COR-L47 (cell line): ENCODE measurements at places on chromosomes 4 and X.

DNA sequence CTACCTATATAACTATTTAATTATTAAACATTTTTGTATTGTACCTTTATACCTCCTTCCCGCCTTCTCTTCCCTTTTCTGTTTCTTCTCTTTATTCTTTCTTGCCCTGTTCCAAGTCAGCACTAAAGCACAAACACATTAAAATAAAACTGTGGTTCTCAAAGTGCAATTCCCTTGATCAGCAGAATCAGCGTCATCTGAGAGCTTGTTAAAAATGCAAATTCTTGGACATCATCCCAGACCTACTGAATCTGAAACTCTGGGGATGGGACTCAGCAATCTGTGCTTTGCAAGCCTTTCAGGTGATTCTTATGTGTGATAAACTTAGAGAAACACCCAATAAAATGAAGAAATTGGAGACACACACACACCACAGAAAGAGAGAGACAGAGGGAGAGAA is 178.4 kb upstream of the BMP3 start:
- no peak for DNase-seq

DNA sequence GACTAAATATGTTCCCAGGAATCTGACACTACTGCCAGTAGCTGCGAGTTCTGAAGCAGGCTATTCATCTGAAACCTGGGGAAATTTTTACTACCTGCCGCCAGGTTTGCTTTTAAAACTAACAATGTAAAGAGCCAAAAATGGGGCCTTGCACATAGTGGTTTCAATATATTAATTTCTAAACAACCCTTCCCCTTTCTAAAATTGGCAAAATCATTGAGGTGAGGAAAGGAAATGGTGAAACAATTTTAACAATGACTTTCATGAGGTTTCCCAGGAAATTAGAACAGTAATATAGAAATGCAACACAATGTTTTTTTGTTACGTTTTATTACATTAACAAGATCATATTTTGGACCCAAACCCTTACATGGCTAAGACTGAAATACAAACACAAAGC is 21.3 kb downstream of the FANCB start:
- DNase-seq: no peak

- DNase-seq: no peak
These were observed 72.1 kb upstream of the DOCK11 start for GRCh38 chrX:118423558-118423957.

DNA sequence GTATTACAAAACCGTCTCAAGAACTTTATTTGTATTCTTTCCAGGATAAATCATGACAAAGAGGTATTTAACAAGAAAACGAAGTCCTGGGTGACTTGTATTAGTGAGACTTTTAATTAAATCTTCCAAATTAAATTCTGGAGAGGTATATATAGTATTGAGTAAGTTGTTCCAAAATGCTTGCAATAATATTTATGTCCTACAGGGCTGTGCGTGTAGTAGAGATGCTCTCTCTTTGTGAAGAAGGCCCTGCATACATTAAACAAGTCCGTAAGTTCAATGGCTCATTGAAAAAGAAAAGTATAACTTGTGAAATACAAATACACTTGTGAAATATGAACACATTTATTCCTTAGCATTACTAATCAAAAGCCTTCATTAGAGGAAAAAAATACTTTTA is 211.4 kb downstream of the ARHGAP24 start:
- DNase-seq: no peak

- DNase-seq: no peak
These were observed 57.0 kb upstream of the GRPEL1 start for GRCh38 chr4:7124689-7125442.

DNA sequence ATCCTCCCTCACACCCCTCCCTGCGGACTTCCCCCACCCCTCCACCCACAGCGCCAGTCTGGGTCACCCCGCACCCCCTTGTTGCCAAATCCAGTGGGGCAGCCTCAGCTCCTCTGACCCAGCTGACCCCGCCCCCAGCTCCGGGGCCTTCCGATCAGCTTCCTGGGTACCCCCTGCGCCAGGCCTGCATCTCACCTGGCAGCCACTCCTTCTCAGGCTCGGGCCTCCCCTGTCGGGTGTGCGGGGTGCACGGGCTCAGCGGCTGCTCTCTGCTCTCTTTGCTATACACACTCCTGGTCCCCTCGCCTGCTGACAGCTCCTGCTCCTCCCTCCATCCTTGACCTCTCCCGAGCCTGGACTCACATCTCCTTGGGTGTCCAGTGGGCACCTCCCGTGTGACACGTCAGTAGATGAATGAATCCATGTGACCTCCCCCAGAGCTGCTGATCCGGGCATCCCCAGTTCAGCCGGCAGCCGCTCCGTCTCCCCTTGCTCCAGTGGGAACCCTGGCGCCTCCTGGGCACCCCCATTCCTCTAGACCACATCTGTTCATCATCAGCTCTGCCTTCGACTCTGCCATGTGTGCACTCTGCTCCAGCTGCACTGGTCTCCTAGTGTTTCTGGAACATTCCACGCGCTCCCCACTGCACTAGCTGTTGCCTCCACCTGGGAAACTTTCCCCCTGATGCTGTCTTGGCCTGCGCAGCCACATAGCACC is 9.9 kb downstream of the CFAP99 start:
- DNase-seq: no peak

DNA sequence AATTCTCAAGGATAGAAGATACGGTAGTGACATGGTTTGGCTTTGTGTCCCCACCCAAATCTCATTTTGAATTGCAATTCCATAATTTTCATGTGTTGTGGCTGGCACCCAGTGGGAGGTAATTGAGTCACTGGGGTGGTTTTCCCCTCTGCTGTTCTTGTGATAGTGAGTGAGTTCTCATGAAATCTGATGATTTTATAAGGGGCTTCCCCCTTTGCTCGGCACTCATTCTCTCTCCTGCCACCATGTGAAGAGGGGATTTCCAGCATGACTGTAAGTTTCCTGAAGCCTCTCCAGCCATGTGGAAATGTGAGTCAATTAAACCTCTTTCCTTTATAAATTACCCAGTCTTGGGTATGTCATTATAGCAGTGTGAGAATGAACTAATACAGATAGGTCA is 8.5 kb upstream of the SPANXN4 start:
- DNase-seq: no peak

DNA sequence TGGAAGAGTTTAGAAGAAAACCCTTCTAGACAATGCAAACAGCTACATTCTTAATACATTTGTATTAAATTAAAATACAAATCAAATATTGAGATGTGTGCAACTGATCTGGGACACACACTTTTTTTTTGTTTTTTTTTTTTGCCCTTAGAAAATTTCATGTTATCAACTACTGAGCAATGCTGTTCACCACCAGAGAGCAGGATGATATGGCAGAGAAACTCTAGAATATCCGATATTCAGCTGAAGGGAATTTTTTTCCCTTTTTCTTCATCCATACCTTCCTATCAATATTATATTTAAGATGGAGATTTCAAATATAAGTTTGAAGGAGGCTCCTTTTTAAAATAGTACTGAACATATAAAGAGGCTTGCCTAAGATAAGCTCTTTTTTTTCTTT is 1.0 kb downstream of the NDST3 start:
- DNase-seq: no peak

DNA sequence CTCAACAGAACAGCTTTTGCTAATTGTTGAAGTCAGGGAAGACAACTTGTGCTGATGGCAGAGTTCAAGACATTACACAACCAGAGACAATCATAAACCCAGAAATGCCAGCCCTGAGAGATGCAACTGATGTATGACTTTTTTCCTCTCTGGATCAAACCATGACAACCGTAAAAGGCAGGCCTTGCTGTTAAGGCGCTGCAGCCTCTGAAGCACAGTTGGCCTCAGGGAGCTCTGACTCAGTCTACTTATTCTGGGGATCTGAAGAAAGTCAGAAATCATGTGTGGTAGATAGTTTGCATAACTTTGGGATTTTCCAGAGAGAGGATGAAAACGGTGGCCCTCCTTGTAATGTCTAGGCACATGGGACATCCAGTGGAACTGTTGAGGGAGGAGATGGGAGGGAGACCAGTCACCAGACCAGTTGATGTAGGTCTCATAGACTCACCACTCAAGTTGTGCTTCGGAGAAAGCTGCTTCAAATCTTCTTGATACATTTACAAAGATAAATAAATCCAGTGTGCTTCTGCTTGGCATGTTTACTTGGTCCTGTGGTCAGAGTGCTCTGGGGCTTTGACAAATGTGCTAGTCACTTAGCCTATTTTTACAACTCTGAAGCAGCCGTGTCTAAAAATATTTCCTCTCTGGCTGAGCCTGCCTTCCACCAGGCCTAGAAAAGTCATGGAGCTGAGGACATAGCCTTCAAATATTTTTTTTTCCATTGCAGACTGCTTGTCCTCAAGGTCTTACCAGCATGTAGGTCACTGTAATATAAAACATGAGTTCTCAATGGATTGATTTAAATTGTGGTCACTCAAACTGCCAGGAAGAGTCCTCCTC is 7.5 kb downstream of the HADH start:
- no peak for DNase-seq

GRCh38 chrX:139691843-139692505 is 16.0 kb downstream of the MCF2 start:
- no peak for DNase-seq

DNA sequence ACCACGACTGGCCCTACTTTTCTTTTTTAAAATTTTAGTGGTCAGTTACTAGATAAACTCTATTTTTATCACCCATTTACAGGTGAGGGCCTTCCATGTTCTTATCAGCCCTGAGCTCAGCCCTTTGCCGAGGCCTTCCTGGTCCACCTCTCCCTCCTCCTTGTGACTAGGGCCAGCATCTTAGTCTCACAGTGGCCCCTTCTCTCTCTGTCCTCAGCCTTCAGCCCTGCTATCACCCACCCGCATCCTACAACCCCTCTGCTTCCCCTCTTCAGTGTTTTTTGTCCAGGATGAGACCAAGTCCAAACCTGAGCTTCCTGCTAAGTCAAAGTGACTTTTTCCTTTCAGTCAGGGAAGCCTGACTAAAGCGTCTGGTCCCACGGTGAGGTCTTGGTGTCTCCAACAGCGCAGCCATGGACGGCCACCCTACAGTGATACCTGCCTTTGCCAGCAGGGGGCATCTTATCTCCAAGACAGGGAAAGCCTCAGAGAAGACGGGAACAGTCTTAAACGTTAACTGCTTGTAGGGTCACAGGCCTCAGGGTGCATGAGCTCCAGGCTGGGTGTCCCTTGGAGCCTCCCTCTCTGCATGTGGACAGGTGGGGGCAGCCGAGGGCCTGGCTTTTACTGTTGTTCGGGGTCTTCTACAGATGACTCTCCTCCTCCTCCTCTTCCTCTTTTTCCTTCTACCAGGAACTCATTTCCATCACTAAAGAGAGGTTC is 11.7 kb upstream of the GAGE10 start:
- peak; percentile 17 for DNase-seq

- no peak for DNase-seq
These were observed 109.4 kb upstream of the MAP3K15 start for GRCh38 chrX:19624739-19625138.

GRCh38 chrX:108165383-108166111 is 74.0 kb downstream of the ATG4A start:
- DNase-seq: peak; percentile 2

DNA sequence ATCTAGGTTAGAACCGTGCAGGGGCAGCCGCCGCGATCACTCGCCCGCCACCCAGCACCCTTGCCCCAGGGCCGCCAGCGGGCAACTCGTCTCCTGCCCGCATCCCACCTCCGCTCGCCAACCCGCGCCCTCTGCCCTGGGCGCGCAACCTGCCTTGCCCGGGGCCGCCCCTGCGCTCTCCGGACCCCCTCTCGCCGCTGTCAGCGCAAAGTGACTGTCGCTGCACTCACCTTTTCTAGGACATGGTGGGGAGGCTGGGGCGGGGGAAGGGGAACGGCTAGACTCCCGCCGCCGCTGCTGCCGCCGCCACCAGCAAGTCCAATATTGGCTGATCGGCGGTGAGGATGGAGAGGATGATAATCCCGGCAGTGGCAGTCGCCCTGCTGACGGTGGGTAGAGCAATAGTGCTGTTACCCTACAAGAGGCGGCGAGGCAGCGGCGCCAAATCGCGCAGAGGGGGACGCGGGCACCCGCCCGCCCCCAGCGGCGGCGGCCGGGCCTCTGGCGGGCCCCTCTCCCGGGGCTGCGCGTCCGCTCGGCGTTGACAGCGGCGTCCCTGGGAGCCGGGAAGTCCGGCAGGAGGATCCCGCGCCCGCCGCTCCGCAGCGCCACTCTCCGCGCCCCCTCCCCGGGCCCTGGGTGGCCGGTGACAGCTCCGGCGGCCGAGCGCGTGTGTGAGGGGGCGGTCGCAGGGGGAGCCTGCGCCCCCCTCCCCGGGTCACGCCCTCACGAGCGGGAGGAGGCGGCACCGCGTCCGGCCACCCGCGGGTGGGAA is 2.3 kb upstream of the NR3C2 start:
- no peak for DNase-seq

DNA sequence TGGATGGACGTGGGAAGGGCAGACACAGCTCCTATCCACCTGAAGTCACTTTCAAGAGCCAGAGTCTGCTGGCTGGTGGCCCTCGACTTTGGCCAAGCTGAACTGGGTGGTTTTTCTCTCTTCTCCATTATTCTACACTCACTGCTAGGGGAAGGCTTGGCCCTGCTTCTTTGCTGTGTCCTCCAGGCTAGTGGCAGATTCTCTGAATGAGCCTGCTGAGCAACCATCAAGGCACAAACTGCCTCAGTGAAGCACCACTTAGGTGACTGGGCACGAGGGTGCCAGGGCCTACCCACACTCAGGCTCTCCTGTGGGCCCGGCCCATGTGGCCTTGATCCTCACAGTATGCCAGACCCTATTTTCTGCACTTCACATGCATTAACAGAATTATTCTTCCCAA is 92.0 kb downstream of the PJA1 start:
- no peak for DNase-seq

DNA sequence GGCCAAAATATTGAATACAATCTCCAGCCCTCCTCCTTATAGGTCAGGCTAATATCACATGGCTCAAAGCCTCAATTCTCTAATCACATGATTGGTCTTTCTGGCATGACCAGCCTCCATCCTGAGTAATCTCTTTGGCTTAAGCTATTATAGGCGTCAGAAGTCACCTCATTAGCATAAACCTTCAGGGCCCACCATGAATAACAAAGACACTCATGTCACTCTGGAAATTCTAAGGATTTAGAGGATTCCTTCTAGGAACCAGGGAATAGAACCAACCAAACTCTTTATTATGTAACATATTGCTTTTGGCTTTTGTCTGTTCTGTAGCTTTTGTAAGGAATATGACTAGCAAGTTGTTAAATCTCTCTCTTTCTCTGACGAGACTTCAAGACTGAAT is 109.2 kb upstream of the IGFBP7 start:
- DNase-seq: no peak

GRCh38 chr4:79979785-79980437 is 93.1 kb downstream of the ANTXR2 start:
- no peak for DNase-seq

GRCh38 chrX:36388901-36389300 is 469.4 kb downstream of the CFAP47 start:
- DNase-seq: no peak

- DNase-seq: peak; percentile 87
These were observed 941.8 kb downstream of the RAPGEF2 start for GRCh38 chr4:160044693-160045092.

GRCh38 chr4:53004497-53005148 is 142.5 kb downstream of the RASL11B start:
- DNase-seq: no peak

- DNase-seq: no peak
These were observed 540.8 kb downstream of the ADGRL3 start for GRCh38 chr4:61740886-61741285.
